ENCODE measurements at places on chromosomes 12 and 14.

- no peak for DNase-seq
Measured at GRCh38 chr12:71174146-71174545, 16.3 kb upstream of the TSPAN8 start.

- DNase-seq: no peak
Measured at GRCh38 chr14:91961297-91962220, 14.1 kb upstream of the FBLN5 start.

- DNase-seq: no peak
Measured at GRCh38 chr14:77026930-77027537, 1.5 kb downstream of the IRF2BPL start.

- DNase-seq: no peak
Measured at GRCh38 chr14:99884834-99885648, 91.8 kb downstream of the EML1 start.

DNA sequence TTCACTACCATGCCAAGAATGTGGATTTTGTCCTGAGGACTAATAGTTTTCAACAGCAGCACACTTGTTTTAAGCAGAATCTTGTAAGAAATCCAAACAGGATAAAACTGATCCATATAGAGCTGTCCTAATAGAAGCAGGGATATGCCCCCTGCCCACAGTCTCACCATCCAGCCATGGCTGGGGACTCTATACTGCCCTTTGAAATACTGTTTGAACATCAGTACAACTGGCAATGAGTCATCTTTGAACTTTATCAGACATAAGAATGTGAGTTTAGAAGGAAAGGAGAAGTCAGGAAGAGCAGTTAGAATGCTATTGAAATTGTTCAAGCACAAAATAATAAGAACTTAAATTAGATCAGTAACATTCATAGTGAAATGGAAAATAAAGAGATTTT lies 3.8 kb upstream of the C12orf42 start:
- no peak for DNase-seq

DNA sequence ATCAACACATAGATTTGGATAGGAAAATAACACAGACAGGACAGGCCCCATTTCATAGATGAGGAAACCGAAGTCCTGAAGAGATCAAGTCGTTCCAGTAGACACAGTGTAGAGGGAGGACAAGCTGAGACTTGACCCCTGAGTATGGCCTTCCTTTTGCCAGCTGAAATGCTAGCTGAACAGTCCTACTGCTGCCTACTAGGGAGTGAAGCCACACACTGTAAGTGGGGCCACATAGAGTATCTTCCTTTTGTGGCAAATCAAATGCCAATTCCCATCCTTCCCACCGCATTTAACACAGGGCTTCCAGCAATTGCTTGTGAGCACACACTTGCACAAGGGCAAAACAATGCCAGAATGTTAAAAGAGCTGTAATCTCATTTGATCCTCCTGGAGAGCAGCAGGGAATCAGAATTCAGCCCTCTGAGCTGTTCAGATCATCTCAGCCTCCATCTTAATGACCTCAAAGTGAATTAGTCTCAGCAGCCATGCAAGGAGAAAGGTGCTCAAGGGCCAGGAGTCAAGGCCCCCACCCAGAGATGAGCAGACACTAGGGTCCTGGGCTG lies 380.5 kb downstream of the EMP1 start:
- no peak for DNase-seq

- no peak for DNase-seq
Measured at GRCh38 chr12:54452628-54453027, 20.8 kb downstream of the GTSF1 start.

All from stimulated activated CD8-positive, alpha-beta memory T cell treated with anti-CD3 and anti-CD28 coated beads, Interleukin-4, amount 100 ng/mL, for 4 hours (primary cell).